HFFc6 (cell line): ENCODE measurements at places on chromosomes 5 and 9.

GRCh38 chr9:73029346-73029745 lies 76.5 kb upstream of the ALDH1A1 start:
- DNase-seq: no peak

DNA sequence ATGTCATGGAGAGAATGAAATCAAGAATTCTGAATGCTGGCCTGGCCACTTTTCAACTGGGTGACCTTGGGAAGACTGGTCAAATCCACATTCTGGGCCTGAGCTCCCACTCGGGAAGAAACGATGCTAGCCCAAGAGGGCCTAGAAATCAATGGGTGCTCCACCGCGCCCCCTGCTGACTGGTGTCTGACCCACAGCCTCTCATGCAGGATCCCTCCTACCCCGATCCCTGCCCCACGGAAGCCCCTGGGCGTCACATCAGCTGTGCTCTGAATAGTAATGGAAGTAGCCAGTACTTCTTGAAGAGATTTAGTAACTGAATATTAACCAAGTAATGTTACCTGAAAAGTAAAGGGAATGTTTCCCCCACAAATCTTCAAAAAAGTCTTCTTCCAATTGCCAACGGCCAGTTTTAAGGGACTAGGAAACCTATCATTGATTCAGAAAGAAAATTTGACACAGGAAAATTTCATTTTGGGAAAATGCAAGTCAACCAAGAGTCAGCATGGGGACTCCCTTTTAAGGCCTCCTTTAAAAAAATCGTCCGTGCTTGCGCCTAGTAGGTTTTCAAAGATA lies 43.9 kb downstream of the CRB2 start:
- no peak for DNase-seq

GRCh38 chr5:139439013-139439903 lies at the start of gene DNAJC18:
TSS of gene DNAJC18 (minus strand) at chr5:139439525. CDS start at chr5:139439445, 80 bp downstream.
- DNase-seq: peak; percentile 81

- no peak for DNase-seq
Observed at GRCh38 chr9:8857068-8857925, 1057.7 kb upstream of the DMAC1 start.

DNA sequence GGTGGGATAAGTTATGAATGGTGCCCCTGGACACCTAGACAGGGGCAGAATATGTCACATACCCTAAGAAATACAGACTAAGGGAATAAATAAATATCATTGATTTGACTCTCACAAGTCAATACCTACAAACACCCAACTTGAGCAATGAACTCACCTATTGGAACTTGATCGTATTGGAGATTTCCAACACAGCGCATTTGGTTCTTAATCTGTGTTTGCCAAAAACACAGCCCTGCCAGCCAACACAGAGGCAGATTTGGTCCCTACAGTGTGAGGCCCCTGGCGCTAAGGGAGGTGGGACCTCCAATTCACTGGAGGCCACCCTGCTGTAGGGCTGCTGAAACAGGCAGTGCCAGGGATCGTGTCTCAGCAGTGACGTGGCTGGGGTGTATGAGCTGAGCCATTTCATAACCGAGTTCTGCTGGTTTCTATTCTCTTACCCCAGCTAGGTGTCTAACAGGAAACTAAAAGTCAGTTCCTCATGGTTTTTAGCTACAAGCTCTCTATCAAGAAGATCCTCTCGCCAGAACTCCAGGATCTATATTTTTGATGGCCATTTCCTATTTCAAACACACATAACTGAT lies 84.5 kb downstream of the SLC1A1 start:
- no peak for DNase-seq

DNA sequence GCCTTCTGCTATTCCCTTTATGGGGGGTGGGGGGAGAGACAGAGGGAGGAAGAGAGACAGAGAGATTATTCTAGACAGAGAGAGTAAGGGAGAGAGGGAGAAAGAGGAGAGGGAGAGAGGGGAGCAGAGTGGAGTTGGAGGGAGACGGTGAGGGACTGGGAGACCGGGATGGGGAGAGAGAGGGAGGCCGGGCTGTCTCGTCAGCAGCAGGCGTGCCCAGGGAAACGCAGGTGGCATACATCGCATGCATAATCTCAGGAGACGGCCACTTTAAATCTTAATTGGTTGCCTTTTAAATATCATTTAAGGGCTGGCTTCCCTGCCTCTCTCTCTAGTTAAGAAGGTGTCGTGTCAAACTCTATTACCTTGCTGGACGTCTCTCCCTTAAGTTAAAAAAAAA lies 8.4 kb downstream of the IRX4 start:
- DNase-seq: no peak

GRCh38 chr5:61304590-61305381 lies 27.3 kb upstream of the ZSWIM6 start:
- DNase-seq: peak; percentile 88

GRCh38 chr9:626596-626995 lies 214.9 kb upstream of the DMRT1 start:
- no peak for DNase-seq

DNA sequence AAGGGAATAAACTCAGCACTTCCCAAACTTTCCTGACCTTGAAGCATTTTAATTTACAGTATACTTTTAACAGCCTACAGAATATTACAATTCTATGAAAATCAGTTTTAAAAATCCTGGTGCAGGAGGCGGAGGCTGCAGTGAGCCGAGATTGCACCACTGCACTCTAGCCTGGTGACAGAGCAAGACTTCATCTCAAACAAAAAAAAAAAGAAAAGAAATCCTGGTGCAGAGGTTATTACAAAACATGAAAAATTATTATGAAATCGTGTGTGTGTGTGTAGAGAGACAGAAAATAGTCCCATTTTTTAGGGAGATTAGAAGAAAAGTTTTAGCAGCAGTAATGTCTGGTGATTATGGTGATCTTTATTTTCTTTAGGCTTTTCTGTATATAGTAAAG lies 26.9 kb downstream of the GOLPH3 start:
- DNase-seq: no peak

DNA sequence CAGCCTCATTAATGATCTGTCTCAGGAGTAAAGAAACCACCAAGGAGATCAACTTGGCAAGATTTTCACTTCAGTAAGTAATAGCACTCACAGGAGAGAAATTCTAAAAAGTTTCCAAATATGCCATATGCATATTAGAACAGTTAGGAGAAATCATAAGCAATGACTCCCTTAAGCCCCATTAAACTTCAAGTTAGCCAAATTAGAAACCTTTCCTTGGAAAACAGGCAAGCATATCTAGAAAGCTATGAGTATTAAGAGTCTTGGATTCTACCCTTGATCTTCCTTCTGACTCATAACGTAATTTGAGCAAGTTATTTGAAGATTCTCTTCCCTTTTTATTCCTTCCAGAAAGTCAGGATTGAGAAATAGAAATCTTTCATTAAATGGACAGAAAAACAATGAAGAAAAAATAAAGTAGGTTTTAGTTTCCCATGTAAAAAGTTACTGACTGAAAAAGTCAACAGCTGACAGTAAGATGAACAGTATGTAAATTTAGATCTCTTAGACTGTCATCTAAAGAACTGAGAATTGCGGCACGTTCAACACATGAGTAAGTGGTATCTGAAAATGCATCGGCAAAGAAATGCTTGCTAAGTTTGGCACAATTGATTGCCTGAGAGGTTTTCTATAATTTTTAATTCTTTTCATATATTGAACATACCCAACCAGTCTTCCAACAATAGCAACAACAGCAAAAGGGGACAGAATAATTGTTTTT lies 565.7 kb upstream of the FTMT start:
- no peak for DNase-seq
